ENCODE measurements at places on chromosomes 16 and 17.

- DNase-seq = peak; percentile 38
Observed at GRCh38 chr17:78736526-78737079, 45.5 kb downstream of the CYTH1 start.

DNA sequence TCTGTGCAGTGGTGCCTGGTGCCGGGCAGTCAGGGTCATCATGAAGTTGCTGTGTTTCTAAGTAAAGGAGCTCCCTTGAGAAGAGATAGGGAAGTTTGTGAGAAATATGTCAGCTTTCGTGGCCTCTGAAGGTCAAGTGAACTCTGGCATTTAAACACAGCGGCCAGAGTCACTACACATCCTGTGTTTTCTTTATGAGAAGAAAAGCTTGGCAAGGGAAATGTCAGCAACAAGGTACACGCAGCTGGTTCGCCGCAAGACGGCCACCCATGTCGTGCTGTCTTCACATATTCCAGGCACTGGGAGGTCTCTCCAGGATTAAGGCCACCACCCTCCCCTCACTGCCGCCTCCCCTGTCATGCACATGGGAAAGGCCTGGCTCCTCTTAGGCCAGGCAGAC lies 33.2 kb upstream of the PEMT start:
- DNase-seq = no peak

DNA sequence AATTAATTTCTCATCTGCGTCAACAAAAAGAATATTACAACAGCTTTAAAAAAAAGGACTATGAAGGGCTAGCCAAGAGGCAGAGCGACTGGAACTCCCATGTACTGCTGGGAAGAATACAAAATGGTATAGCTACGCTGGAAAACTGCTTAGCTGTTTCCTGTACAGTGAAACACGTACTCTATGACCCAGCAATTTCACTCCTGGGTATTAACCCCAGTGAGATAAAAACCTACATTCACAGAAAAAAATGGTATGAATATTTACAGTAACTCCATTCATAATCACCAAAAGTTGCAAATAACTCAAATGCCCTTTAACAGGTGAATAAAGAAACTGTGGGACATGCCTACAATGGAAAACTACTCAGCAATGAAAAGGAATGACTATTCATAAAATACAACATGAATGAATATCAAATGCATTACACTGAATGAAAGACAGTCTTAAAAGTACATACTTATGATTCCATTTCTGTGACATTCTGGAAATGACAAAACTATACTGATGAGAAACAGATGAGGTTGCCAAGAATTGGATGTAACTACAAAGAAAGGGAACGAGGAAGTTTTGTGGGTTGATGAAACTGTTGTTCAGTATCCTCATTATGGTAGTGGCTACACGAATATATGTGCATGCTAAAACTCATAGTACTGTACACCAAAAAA lies 27.6 kb downstream of the CMTM4 start:
- no peak for DNase-seq

GRCh38 chr16:65624666-65625065 lies 502.8 kb upstream of the CDH11 start:
- no peak for DNase-seq

DNA sequence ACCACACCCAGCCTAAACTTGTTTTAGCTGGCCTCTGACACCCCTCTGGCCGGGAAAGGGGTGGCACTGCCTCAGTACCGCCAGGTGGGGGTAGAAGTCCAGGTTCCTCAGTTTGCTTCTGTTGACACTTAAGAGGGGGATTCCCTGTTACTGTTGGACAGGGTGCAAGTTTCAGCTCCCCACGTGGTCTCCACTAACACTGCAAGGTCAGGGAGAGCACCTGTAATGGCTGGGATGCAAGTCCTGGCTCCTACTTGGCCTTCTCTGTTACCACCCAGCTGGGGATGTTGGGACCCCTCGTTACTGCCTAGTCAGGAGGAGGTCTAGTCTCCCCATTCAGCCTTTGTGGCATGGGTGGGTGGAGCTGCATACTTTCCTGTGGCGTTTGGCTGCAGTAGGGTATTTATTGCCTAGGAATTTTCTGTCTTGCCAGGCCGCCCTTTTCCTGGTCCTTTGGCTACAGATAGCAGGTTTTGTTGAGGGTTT lies 10.6 kb upstream of the MFAP4 start:
- DNase-seq = no peak

- no peak for DNase-seq
Observed at GRCh38 chr16:30808146-30808545, 21.1 kb upstream of the ZNF629 start.

DNA sequence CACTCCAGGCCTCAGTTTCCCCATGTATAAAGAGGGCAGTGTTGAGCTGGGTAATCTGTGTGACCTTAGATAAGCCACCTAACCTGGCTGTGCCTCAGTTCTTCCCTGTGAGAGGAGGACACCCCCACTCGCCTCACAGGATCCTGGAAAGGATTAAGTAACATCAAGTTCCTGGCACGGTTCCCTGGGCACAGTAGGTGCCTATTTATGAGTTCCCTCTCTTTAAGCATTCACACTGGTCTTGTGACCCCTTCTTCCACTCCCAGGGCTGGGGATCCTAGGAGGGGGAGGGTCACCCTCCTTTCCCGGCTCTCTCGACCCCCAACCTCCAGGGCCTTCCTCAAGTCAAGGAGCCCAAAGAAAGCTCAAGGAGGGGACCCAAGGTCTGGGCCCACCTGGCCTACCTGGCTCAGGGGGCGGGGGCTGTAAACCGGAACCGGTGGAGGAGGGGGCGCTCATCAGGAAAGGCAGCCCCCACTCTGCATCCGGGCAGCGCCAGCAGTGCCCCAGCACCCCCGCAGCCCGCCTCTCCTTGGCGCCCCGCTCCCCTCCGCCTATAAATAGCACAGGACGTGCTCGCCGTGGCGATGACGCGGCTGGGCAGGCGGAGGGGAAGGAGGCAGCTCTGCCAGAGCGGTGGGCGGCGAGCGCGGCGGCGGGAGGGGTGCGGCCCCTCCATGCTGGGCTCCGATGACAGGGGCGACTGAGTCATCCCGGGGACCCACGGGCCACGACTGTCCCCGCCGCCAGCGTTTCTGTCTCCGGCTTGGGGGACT lies 9.4 kb downstream of the RPL19 start:
- DNase-seq = peak; percentile 69

GRCh38 chr17:63986821-63987220 lies 11.3 kb upstream of the PRR29 start:
- DNase-seq = no peak

- DNase-seq = no peak
Observed at GRCh38 chr16:87575027-87575804, 27.1 kb upstream of the JPH3 start.

DNA sequence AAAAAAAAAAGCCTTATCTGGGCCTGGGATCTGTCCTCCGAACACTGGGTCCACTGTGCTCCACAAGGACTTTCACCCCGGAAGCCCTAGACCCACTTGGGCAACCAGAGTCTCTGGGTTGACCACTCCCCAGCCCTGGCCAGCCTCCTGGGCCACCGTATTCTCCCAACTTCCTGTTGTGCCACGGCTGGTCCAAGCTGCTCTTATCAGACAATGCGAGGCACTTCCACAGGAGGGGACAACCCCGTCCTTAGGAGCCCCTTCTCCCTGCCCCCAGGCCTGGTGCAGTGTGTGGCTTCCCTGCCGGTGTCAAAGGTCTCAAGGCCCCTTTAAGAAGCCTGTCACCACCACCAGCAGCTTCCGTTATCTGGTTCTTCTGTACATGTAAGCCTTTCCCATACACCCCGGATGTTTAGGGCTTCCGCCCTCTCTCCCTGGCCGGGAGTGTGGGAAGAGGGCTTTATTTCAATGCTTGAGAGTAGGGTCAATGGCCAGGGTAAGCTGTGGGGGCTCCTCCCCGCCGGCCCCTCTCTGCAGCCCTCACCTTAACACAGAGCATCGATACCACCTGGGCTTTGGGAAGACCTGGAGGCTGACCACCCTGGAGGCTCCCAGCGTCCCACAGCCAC lies 313.0 kb downstream of the SEC14L1 start:
- DNase-seq = no peak

DNA sequence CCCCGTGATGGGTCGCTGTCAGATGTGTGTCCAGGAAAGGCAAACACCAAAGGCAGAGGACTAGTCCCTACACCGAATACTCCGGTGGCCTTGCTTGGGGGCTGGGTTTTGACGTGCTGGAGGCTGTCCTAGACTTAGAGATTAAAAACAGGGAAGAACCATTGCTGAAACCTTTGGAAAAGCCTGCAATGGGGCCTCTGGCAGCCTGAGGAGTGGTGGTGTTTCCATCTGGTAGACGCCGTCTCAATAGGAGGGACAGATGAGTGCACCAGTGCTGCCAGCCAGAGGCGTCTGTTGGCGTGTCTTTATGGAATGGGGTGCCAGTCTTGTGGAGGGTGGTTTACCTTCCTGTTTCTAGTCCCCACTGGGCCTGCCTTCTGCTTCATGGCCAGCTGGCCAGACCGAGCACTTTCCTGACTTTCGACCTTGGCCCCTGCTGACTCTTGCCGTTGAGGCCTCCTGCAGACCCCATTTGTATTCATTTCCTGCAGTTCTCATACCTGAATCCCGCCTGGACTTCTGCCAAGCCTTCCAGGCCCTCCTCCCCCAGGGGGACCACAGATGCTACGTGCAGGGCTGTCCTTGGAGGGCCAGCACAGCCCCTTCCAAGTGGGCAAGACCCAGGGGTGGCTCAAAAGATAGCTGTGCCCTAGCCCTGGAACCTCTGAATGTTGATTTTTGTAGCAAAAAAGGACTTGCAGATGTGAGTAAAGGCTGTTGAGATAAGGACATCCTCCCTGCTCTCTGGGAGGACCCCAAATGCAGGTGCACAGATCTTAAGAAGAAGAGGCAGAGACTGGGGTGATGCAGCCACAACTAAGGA lies 1.9 kb upstream of the DNASE1 start:
- no peak for DNase-seq

- DNase-seq = no peak
Observed at GRCh38 chr16:66058832-66059231, 307.7 kb upstream of the CDH5 start.

DNA sequence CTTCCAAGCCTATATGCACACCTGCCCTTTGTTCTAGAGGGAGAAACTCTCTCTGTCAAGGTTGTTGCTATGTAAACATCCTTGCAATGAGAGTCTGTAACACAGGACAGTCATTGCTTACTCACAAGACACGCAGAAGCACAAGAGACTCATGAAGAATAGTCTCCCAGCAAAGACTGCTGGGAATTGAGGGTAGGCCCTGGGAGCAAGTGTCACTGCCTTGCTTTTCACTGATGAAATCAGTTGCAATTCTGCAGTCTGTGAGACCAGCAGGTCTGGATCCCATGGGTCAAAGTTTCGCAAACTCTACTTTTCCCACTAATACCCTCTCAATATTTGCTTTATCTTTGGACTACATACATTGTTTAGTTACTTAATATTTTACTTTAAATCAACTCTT lies 177.4 kb downstream of the FTO start:
- DNase-seq = no peak

DNA sequence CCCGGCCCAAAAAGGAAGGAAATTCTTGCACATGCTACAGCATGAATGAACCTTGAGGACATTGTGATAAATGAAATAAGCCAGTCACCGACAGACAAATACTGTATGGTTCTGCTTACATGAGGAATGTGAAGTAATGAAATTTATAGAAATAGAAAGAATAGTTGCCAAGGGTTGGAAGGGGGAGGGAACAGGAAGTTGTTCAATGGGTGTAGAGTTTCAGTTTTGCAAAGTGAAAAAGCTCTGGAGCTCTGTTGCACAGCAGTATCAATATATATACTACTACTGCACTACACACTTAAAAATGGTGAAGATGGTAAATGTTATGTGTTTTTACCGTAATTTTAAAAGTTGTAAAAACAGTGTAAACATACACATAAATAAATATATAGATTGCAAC lies 43.7 kb downstream of the PKD1L3 start:
- no peak for DNase-seq

DNA sequence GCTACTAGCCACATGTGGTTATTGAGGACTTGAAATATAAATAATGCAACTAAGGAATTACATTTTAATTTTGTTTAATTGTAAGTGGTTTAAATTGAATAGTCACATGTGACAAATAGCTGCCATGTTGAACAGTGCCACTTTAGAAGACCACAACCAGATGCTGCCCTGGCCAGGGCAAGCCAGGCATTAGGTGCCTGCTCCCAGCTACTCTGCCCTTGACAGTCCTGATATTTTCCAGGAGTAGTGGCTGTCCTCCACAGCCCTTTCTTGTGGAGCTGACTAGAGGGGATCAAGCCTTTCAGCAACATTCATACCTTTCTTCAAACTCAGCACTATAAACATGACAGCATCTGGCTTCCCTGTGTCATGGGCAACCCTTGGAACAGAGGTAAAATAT lies 31.0 kb downstream of the TMEM100 start:
- no peak for DNase-seq

DNA sequence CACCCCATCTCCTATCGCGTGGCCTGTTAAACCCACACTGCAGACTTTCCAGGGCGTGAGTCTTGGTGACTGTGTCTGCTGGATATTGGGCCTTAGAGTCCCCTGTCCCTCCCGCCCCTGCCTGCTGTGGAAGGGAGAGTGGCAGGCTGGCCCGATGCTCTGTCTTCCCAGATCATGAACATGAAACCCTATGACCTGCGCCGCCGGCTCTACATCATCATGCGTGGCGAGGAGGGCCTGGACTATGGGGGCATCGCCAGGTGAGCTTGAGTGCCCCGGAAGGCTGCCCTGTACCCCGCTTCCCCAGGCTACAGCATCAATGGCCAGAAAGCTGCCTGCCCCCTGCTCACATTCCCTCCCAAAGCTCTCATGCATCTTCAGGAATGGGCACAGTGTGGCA lies 19.5 kb upstream of the CLEC18A start:
- no peak for DNase-seq

DNA sequence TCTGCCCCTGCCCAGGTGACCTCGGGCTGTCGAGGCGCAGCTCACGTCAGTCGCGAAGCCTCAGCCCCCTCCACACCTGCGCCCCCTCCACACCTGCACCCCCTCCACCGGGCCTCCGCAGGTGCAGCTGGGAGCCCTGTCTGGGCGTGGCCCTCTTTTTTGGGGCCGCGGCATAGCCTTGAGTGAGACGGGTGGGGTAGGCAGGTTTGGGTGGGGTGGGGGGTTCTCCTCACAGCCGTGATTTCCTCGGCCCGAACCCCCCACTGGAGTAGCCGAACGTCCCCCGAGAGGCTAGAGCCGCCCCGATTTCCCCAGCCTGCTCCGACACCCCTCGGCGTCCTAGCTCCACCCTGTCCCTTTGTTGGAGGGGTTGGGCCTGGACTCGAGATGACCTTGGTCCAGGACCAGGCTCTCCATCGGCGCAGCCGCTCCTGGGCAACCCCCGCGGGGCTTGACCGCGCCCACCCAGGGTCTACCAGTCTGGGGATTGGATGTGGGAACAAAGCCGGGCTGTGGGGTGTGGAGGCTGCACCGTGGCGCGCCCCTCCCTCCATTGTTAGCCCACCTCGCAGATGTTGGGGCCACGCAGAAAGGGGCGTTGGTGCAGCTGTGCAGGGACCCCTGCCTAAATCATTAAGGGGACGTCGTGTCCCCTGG lies 626 bp downstream of the TUBB3 start:
- DNase-seq = no peak
